Fibroblast of skin of left biceps (primary cell): ENCODE measurements at places on chromosomes 4 and X.

DNA sequence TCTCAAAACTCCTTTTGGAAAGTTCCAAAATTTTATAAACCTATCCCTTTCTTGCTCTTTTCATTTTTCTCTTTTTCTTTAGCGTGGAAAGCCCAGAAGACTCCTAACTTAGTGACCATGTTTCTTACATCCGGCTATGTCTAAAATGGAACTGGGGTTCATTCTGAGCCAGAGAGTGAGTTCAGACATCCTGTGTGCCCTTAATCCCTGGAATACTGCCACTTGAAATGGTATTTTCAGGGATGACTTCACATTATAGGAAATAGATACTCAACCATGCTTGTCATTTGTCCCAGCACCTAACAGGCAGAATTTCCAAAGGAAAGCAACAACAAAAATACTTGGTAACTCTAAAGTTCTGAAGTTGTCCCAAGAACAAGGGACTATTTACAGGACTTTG lies 379.6 kb downstream of the ARHGAP24 start:
- DNase-seq, result no peak

DNA sequence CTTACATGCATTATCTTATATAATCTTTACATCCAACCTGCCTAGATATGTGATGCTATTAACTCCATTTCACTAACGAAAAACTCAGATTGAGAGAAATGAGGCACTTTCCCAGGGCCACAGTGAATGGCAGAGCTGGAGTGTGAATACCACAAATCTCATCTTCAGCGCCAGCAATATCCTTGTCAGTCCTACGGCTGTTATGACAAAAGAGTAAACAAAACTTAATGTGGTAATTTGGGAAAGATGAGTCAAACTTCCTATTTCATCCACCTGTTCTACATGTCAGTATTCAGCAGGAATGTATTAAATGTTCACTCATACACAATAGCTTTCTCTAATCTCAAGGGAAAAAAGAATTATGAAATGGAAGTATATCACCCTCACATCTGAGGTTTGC lies 56.9 kb downstream of the FAT1 start:
- DNase-seq, result no peak

GRCh38 chr4:186021461-186022167 lies 47.3 kb upstream of the TLR3 start:
- DNase-seq, result peak; percentile 9

DNA sequence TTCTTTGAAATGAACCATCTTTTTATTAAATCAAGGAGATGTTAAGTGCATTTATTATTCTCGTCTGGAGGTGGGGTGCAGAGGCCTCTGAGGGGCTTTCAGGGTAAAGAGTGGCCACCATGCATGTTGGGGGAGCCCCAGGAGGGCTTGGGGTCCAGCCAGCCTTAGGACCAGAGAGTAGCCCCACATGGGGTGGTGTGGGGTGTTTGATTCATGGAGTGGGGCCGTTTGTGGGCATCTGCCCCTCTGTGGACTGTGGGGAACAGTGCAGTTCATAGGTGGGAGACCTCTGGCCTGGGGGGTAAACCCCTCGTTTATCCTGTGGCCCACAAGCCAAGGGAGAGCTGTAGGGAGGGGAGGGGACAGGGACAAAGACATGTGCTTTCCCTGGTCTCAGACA lies 26.9 kb downstream of the HTRA3 start:
- DNase-seq, result no peak

- DNase-seq, result no peak
These were observed 59.2 kb downstream of the SLC7A11 start for GRCh38 chr4:138182838-138183426.
